SK-MEL-5 (cell line): ENCODE measurements at places on chromosomes 1 and 21. TPM values are rescaled to one million over a fixed set of nuclear protein-coding genes. Genes with fewer than 3 reads are reported as not detected.

- no peak for DNase-seq
These were observed 24.2 kb downstream of the NCF2 start for GRCh38 chr1:183566026-183566425.

- no peak for DNase-seq
These were observed 95.5 kb upstream of the CD34 start for GRCh38 chr1:208006258-208006920.

- DNase-seq = peak; percentile 13
These were observed 141.8 kb downstream of the AKT3 start for GRCh38 chr1:243708210-243708609.

DNA sequence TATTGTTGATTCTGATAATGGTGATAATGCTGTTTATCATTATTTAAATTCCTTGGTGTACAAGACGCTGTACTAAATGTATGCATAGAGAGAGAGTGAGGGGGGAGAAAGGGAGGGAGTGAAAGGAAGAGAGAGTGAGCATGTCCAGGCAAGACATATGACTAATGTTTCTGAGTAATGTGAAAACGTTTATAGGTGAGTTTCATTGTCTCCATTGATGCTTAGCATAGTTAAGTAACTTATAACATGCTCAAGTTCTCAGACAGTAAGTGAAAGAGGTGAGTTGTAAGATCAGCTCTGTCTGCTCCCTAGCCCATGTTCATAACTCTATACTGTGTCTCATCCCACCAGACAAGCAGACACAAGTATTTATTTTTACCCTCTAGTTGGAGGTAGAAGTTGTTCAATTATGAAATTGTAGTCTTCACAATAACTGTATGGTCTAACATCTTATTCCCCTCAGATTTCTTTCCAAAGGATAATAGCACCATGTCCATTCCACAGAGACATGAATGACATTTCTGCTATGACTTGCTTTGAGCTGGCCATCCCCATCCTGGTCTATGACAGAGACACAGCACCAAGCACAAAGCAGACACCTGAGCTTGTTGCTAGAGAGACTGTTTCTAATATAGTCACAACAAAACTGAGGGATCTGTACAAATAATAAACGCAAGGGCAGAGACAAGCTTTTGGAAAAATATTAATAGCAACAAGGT lies 285.1 kb downstream of the CACNA1E start:
- DNase-seq = no peak

DNA sequence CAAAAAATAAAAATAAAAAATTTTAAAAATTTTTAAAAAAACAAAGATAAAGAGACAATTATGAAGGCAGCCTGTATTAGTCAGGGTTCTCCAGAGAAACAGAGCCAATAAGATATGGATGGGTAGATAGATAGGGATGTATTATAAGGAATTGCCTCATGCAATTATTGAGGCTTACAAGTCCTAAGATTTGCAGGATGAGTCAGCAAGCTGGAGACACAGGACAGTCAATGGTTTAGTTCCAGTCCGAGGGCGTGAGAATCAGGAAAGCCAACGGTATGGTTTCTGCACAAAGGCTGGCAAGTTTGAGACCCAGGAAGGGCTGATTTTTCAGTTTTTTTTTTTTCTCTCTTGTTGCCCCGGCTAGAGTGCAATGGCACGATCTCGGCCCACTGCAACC lies 24.1 kb upstream of the EIF4G3 start:
- DNase-seq = peak; percentile 24

- peak; percentile 9 for DNase-seq
These were observed 111.4 kb downstream of the HLX start for GRCh38 chr1:220990427-220991339.

DNA sequence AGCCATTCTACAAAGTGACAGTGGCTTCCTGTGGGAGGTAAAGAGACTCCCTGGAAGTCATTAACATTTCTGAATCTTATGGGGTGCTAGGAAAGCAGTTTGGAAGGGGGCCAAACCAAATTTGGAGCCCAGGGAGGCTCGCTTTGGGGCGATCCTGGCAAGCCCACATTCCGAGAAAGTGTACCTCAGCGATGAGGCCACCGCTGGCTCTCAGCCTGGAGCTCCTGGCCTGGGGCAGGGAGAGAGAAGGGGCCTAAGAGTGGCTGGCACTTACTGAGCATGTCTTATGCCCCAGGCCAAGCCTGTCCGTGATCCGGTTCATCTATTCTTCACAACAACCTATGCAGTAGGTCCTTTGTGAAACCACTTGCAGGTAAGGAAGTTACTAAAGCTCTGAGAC lies 98.8 kb downstream of the CCDC185 start:
- no peak for DNase-seq

DNA sequence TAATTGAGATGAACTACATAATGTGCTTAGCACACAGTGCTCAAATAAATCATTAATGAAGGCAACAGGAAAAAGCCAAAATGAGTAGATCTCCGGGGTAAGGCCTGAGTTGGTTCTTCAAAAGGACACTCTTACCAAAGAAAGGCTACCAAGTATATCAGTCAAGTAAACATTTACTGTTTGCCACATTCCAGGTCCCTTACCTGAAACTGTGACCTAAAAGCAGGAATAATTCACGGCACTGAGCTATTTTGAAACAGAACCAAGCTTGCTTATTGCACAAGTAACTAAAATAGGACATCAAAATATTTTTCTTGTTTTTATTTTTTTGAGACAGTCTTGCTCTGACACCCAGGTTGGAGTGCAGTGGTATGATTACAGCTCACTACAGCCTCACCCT lies 2.0 kb upstream of the PITHD1 start:
- DNase-seq = no peak

- DNase-seq = no peak
These were observed 56.1 kb downstream of the HSF2BP start for GRCh38 chr21:43603233-43603626.

DNA sequence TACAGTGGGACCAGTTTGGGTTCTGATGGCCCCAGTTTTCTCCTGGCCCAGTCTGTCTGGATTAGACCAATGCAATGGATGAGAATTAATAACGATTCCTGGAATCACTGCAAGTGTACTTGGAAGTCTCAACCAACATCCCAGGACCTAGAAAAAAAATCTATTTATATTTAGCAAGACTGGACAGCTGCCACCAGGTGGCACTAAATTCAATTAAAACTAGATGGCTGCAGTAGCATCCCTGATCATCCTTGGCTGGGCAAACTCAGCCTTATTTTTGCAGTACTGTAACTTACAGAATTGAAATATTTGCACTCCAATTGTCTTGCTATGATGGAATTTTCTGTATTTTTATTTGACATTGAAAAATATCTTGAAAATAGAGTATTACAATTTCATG lies 165.7 kb downstream of the NCAM2 start:
- DNase-seq = peak; percentile 74

- DNase-seq = peak; percentile 61
These were observed at the start of gene C1orf216 for GRCh38 chr1:35718492-35719336. TSS of gene C1orf216 (minus strand) at chr1:35718884. CDS start at chr1:35716321, 2,563 bp downstream.

DNA sequence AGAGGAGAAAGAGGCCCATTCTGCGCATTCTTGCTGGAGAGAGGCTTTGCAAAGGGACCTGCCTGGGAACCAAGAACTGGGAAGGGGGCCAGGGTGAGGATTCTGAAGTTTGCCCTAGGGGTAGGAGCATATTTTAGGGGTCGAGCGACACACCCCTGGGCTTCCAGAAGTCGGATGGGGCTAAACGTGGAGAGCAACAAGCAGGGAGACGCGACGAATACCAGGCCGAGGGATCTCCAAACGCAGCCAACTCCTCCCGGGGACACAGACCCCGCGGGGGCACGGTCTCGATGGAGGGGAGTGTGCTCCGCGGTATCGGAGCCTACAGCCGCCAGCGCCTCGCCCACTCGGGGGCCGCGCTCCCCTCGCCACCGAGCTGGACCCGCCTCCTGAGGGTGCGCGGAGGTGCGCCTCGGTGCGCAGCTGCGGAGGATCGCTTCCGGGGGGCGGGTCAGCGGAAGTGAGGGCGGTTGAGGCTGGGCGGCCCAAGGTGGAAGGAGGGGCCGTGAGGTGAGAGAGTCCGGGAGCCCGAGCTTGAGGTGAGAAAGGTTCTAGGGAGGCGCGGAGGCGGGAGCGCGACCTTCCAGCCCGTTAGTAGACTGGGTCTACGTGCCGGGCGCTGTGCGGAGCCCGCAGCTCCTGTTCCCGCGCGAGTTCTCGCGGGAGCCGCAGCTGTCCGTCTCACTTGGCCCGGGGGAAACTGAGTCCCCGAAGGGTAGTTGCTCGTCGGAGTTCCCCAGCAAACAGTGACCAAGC lies at the start of gene MTFR1L:
MTFR1L (plus strand) TSS at position 464 of the 756 bp plus-strand sequence. CDS start 3,151 bp downstream, outside the sequence.
- peak; percentile 64 for DNase-seq

DNA sequence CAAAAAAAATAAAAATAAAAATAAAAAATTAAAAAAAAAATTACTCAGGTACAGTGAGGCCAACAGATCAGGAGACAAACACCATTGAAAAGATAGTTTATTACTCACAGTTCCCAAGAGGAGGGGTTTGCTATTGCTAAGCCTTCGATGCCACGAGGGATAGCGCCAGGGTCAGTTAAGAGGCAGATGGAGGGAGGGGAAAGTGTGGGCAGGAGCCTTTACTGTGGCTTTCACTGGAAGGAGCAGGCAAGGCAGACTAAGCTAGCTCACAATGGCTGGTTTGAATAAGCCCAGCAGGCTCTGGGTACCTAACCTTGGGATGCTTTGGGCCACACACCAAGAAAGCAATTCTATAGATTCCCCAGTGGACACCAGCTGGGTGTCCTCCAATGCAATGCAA lies 12.7 kb upstream of the RNF187 start:
- no peak for DNase-seq

- DNase-seq = no peak
These were observed 22.3 kb downstream of the RCOR3 start for GRCh38 chr1:211281320-211282022.

- no peak for DNase-seq
These were observed 24.5 kb downstream of the SIM2 start for GRCh38 chr21:36723371-36723881.

DNA sequence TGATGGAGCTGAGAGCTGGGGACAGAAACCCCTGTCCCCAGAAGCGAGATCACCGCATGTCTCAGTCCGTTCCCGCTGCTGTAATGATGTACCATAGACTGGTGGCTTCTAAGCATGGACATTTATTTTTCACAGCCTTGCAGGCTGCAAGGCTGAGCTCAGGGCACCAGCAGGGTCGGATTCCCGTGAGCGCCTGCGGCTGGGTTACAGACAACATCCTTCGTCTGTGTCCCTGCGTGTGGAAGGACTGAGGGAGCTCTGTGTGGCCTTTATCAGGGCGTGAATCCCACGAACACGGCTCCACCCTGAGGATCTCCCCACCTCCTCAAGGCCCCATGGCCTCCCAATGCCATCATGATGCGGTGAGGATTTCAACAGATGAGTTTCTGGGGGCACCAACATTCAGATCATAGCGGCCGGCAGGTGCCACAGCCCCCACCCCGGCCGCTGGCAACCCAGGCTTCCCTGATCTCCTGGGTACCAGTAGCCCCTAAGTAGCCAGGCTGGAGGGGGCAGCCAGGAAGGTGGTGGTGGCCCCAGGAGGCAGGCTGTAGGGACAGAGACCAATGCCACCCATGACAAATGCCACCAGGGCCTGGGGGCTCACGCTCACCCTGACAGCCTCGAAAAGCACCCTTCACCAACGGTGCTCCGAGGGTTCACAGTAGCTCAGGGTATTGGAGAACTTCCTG lies 104.4 kb downstream of the CRYAA start:
- no peak for DNase-seq

DNA sequence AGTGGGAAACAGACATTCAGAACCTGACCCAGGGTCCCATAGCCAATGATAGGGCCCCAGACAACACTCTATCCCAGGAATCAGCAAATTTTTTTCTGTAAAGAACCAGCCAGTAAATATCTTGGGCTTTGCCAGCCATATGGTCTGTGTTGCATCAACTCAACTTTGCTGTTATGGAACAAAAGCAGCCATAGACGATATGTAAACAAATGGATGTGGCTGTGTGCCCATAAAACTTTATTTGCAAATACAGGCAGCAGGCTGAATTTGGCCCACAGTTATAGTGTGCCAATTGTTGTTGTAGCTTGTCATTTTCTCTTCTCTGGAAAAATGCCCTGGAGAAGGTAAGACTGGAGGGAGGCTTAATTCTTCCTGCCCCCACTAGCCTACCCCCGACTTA lies 431.1 kb upstream of the VAMP3 start:
- DNase-seq = no peak

- no peak for DNase-seq
These were observed 69.2 kb upstream of the HSPA13 start for GRCh38 chr21:14452031-14452726.

GRCh38 chr1:61782771-61783170 lies 40.5 kb downstream of the PATJ start:
- no peak for DNase-seq

DNA sequence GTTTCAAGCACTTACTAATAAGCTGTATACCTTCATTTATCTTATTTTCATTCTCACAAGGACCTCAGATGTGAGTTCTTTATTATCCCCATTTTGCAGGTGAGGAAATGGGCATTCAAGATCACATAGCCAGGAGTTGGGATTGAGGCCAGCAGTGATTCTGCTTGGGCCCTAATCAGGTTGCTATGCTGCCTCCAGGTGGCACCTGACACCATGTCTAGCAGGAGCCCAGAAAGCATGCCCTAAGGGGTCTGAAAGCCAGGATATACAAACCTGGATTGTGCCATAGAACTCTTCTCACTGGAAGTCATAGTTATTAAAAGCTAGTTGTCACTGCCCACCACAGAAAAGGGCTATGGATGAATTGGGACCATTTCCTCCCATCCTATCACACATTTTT lies 61.1 kb downstream of the FYB2 start:
- DNase-seq = peak; percentile 61

GRCh38 chr1:6075748-6076147 lies 30.1 kb downstream of the KCNAB2 start:
- DNase-seq = peak; percentile 34

GRCh38 chr1:25208561-25209222 lies 23.6 kb downstream of the SYF2 start:
- no peak for DNase-seq

- DNase-seq = no peak
These were observed 31.6 kb downstream of the FMO4 start for GRCh38 chr1:171345536-171345935.

Gene THEM5
- total RNA-seq = not detected in 2 replicates

Gene TAS1R1
- not detected in 2 replicates for total RNA-seq

Gene AIRE
- not detected in 2 replicates for total RNA-seq

Gene ADAMTSL4
- total RNA-seq = 0.27 and 0.48 TPM in 2 replicates

Gene CXADR
- total RNA-seq = 19.9 and 25.9 TPM in 2 replicates

Gene SLC45A3
- total RNA-seq = 5.5 and 5.8 TPM in 2 replicates

Gene TP73
- 0.32 and 0.40 TPM in 2 replicates for total RNA-seq

Gene CNIH3
- total RNA-seq = 3.1 and 6.4 TPM in 2 replicates

Gene HMCN1
- total RNA-seq = 128 and 150 TPM in 2 replicates

Gene LCE2A
- total RNA-seq = 2.5 and 3.3 TPM in 2 replicates

Gene WDR3
- total RNA-seq = 53.1 and 57.1 TPM in 2 replicates

Gene FGR
- not detected in 2 replicates for total RNA-seq

Gene CNR2
- total RNA-seq = not detected in 2 replicates

Gene INAVA
- total RNA-seq = not detected in 2 replicates
